Fibroblast of lung (primary cell): ENCODE measurements at places on chromosomes 7 and 10.
A peak's percentile ranks its signal among the peaks of the same experiment; 100 is the strongest.

DNA sequence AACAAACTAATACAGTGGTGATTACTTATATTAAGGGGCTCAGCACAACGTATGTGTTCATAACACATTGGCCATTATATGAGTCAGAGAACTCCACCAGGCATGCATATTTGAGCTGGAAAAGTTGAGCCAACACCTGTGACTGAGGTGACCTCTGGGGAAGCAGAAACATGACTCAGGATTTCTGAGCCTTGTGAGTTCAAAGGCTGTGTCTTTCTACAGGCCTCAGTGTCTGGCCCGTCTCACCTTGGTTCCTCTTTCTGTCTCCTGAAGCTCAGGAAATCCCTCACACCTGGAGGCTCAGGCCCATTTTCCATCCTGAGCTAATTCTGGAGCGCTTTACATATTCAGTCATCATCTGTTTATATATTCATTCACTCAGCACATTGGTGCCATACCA, 230.9 kb upstream of the AGK start:
- DNase-seq: no peak

DNA sequence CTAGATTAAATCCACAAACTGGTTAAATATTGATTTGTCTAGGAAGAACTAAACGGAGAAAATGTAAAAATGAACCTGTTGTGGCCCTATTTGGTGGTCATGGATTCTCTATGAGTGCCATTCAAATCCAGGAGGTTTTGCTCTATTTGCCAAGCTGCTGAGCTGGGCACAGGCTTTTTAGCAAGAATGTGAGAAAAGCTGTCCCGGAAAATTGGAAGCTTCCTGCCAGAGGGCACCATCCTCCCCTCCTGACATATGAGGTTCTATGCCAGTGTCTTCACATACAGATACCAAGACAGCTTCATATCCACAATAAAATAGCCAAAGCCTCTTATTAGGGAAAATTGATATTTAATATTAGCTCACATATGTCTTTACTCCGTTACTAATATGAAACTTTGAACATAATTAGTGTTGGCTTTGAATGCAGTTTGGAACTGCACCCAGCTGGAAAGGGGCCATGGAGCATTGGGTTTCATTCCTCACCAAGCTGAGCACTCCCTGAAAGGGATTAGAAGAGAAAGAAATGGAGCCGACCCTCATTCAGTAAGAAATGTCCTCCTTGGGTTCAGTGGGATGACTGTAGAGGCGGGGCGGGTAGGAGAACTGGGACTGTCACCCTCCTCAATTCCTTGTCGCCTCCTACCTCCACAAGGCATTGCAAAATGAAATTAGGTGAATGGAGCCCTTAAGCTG, 47.8 kb downstream of the NRCAM start:
- no peak for DNase-seq

DNA sequence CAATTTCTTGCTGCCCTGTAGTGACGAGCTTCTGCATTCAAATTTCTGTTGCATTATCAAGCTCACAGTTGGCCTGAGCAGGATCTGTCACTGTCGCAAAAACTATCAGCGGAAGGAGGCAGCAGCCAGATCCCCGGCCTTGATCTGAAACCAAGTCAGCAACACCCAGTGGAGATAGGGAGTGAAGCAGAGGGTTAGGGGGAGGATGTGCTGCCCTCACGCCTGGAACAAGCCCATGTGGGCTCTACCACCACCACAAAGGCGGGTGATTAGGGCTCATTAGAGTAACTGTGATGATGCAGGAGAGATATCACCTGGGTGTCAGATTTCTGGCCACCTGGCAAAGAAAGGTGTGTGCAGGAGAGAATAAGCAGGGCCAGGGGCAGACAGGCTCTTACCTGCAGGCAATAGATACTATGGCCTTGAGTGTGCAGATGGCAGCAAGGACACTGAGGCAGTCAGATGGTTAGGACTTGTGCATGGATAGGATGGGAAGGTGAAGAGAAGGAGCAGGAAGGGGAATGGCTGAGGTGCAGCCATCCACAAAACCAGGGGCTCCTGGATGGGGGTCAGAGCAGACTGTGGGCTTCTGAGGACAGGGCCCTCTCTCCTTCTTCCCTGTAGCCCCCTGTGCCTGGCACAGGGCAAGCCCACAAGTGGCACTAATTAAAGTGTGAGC, 417.3 kb downstream of the RPS24 start:
- no peak for DNase-seq

GRCh38 chr7:41189866-41190265, 513.0 kb downstream of the INHBA start:
- peak; percentile 98 for DNase-seq

- DNase-seq: peak; percentile 76
Observed at GRCh38 chr10:77105761-77106221, 531.8 kb downstream of the KCNMA1 start.

- peak; percentile 71 for DNase-seq
Observed at GRCh38 chr7:149220534-149220933, 18.9 kb upstream of the ZNF212 start.

DNA sequence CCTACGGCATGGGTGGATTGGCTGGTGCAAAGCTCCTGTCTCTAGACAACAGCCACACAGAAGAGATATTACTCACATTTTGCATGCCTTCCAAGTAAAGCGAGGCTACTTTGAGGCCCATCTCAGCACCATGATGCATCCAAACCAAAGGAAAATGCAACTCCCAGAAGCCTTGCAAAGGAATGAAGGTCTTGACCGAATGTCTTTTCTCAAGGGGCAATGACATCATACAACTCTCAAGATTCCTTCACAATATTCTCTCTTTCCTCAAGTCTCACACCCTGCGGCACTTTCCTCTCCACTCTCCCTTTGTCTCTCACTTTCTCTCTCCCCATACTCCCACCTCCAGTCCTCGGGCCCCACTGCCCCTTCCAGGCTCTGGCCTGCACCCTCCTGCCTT, 44.8 kb upstream of the CPXM2 start:
- DNase-seq: no peak

DNA sequence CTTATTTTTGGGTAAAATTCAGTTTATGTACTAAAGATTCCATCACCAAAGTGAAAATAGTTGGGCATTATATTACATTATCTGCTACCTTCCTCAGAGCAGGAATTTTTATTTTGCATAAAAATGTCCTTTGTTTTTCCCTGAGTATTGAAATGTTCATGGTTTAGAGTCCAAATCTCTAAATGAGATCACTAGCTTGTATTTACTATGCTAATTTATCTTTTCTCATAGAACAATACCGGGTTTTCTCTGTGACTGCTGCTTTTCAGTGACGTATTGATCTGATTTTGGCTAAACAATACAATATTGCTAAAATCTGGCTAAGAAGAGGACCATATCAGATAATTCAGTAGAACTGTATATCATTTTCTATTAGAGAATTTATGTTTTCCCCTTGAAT, 89.6 kb upstream of the TEX47 start:
- no peak for DNase-seq

GRCh38 chr10:12422189-12422588, 72.8 kb downstream of the CAMK1D start:
- no peak for DNase-seq

DNA sequence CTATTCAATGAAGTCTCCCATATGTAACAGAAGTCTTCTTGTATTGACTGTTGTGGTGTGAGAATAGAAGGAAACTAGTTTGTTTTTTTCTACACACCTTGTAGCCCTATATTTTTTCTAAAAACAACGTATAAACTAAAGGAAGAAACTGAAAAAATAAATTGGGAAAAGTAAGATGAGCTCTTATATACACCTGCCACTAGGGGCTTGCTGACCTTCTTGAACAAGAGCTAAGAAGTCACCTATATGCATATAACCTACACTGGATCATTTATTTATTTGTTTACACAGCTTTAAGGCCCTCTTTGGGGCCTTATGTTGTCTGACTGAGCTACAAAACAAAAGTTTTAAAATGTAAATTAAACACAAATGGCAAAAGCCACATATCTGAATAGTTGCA, 383.0 kb downstream of the HPSE2 start:
- no peak for DNase-seq

DNA sequence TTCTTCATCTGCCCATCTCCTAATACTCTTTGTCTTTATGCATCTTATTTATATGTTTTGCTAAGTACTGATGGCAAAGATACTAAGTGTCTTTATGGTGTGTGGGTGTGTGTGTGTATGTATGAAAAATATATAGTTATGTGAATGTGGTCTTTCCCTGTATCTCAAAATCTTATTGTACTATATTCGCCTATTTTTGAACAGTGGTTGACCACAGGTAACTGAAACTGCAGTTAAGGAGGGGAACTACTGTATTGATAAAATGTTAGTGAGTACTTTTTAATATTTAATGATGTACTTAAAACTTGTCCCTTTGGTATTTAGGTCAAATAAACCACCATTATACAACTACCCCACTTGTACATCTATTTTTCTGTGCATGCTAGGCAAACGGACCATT, 85.9 kb downstream of the ADD3 start:
- DNase-seq: no peak

DNA sequence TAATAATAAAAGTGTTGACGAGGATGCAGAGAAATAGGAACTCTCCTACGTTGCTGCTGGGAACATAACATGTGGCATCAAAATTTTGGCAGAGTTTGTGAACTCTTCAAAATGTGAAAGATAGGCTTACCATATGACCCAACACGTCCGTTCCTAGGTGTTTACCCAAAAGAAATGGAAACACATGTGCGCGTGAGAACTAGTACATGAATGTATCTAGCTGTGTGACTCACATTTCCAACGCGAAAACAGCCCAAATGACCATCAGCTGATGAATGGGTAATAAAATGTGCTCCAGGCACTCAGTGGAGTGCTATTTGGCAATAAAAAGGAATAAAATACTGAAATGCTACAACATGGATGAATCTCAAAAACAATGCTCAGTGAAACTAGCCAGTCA, 10.4 kb upstream of the ELFN1 start:
- no peak for DNase-seq

DNA sequence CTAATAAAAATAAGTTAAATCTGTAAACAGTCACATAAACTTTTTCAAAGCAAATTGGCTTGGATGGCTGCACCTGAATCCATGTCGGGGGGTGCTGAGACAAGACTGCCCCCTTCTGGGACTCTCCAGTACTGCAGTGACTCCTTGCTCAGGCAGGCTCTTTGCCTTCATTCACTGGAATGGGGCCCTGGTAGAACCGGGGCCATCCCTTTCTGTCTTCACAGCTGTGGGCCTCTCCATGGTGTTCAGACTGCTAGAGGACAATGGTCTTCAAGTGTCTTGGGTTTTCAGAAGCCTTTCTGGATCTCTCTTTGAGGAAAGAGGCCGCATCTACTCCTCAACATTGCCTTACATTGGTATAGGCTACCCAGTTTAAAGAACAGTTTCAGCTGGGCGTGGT, 16.1 kb upstream of the IMPDH1 start:
- peak; percentile 27 for DNase-seq

DNA sequence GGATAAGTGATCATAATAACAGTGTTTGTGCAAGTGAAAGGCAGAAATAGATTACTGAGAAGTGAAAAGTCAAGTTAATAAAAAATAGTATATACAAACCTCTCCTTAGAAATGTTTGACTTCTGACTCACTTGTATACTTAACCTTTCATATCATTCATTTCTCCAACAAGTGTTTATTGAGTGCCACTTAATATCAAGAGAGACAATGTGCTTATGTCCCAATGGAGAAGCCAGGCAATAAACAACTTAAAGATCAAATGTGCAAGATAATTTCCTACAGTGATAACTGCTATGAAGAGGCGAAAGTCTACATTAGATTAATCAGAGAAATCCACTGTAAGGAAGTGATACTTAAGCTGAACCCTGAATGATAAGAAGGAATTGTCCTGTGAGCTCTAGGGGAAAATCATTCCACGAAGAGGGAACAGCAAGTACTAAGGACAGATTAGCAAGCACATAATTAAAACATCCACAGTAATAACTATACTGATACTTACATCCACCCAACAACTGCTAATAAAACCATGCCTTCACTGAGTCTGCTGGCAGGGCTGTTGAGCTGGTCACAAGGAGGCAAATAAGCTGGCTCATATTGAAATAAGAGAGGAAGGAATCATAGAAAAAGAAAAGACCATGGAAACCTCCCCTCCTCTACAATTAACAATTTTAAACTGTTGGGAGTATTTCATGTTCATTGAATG, 203.5 kb downstream of the CTNNA3 start:
- DNase-seq: peak; percentile 2

DNA sequence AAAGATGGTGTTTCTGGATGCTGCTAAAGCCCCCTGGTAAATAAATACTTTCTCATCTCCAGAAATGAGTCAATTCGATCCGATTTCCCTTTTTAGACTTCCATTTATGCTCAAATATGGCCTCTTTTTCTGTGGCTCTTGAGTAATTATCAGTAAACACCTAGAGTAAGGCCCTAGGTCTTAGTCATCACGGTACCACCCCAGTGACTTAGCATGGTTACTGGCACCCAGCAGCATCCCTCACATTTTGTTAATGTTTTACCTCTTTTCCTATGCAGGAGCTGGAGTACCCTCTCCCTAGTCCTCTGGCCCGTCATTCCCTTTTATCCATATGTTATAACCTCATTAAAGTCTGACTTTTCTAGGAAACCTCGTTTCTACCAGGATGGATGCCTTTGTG, 19.5 kb downstream of the CHN2 start:
- no peak for DNase-seq

GRCh38 chr7:41375582-41375981, 327.3 kb downstream of the INHBA start:
- DNase-seq: no peak

- no peak for DNase-seq
Observed at GRCh38 chr10:5978230-5978489, 817 bp upstream of the IL15RA start.

DNA sequence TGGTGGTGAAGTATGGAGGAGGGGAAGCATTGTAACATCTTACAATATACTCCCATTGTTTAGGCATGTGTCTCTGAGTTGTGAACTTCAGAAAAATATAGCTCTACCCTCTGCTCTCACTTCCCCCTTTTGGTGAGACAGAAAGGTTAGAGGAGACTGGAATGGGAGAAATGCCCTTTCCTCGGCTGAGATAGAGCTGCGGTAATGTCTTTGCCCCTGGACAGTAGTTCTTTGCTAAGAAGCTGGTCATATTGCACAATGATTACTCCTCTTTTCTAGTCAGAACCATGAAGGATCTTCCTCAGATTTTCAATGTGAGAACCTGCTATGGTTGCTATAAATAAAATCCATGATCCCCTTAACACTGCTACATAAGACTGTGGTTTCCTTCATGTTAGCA, 171.0 kb downstream of the SEM1 start:
- DNase-seq: no peak

DNA sequence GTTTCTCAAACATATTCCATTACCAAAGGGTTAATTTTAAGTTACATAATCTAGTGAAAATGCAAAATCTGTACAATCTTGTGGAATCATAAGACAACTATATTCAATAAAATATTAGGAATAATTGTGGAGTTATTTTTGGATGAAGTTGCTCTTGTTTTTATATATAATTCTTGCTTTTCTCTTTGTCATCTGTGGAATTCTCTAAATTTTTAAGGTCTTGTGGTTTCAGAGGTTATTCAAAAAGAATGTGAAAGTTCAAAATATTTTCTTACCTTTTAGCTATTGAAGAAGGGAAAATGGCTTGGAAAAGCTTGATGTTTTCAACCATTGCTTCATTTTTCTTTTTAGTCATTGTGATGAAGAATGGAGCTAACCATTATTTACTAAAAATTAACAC, 552.1 kb downstream of the TFEC start:
- DNase-seq: no peak
